ENCODE measurements at places on chromosomes 3 and 15.
A peak's percentile ranks its signal among the peaks of the same experiment; 100 is the strongest.

DNA sequence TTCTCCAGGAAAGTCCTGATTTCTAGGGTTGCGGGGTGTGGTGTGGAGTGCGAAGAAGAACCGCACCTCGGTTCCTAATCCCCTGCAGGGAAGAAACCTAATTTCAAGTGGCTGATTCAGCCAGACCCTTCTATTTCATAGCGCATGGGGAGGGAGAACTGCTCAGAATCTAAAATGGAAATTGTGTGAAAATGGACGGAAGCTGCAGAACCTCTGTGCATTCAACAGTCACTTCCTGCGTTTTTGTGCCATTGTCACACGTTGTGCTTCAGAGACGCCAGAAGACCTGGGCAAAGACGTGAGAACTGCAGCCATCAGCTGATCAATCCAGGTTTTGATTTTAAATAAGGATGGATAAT is 1.2 kb downstream of the SIDT1 start:
- no peak for DNase-seq

DNA sequence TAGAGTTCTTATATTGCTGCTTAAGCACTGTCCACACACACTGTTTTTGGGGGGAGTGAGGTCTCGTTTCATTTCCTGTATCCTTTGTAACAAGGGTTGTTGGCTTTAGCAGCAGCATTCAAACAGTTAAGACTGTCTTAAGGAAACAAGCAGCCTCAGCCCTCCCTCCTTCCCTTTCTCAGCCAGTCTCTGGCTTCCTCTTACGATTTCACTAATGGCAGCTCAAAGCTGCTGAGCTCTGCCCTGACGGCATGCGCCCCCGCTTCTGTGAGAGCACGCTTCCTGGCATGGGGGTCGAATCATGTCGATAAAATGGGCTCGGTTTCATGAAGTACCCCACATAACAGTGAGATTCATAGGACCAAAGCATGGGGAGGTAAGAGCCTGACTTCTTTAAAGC is 105.0 kb downstream of the KLHL25 start:
- no peak for DNase-seq

- no peak for DNase-seq
Measured at GRCh38 chr3:187041362-187042307, 97.7 kb downstream of the RPL39L start.

GRCh38 chr15:47670365-47670764 is 46.9 kb upstream of the SEMA6D start:
- DNase-seq = no peak

GRCh38 chr3:182303169-182303568 is 490.1 kb upstream of the ATP11B start:
- DNase-seq = no peak

DNA sequence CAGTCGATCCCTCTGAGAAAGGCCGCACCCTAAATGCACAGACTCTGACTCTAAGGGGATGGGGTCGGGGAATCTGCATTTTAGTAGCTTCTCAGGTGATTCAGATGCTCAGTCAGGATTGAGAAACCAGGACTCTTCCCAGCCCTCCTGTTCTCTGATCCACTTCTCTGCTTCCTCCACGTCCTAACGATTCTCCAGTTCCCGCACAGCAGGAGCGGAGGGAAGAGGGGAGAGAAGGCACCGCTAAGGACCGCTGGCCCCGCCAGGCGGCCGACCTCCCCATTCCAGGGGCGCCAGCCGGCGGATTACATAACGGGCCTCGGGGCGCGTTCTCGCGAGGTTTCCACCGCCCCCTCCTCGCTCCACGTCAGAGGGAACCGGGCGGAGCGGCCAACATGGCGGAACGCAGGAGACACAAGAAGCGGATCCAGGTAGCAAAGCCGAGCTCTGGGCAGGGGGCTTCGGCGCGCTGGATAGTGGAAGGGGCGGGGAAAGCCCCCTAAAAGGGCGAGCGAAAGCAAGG is at the start of gene SEC62:
Gene SEC62, plus strand, starts transcription at position 380 of the 523 bp plus-strand sequence. Its CDS starts 16 bp downstream, at position 396.
- peak; percentile 96 for DNase-seq

- DNase-seq = peak; percentile 78
Measured at GRCh38 chr3:173397161-173398110, at the start of gene NLGN1. NLGN1 (plus strand) TSS chr3:173397744.

DNA sequence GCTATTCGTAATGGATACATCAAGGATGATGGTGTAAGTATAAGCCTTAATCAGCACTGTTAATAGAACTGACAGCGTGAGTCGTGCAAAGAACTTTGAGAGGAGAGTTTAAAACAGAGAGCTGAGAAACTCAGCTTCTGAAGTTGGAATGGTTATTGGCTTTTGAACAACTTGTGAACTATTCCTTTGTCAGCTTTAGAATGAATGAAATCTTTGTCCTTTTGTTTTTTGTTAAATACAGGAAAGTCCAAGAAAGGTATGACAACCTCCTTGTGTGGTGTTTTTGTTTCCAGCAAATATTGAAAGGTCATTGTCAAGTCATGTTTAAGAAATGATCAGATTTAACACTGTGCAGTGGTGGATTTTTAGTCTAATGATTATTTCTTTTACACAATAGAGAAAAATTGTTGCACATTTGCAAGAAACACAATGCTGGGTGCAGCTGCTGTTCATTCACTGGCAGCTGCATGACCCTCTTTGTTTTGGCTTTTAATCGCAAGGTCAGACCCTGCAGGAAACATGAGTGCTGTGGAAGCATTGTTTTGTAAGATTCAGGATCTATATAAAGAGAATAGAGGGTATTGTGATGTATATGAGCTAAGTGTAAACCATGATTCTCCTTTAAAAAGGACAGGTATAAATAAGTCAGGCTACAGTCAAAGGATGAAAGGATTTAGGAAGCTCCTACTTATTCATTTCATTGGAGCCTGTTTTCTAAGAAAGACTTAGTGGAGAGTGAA is 21.7 kb upstream of the ABHD10 start:
- DNase-seq = no peak

DNA sequence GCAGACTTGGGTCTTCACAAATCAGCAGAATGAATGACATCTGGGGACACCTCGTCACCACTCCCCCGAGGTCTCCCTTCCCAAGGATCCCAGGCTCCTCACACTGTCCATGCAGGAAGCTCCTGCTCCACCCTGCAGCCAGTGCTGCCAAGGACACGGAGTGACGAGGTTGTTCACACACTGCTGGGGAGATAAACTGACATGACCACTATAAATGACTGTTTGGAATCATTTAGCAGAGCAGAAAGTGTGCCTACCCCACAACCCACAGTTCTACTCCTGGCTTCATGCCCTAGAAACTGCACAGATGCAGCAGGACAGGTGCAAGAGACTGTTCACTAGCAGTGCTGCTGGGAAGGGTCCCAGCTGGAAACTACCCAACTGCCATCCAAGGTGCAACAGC is 19.7 kb upstream of the PRSS50 start:
- no peak for DNase-seq

GRCh38 chr3:195154793-195155535 is 116.0 kb downstream of the XXYLT1 start:
- DNase-seq = peak; percentile 86

GRCh38 chr3:150077107-150077506 is 106.4 kb upstream of the PFN2 start:
- DNase-seq = no peak

DNA sequence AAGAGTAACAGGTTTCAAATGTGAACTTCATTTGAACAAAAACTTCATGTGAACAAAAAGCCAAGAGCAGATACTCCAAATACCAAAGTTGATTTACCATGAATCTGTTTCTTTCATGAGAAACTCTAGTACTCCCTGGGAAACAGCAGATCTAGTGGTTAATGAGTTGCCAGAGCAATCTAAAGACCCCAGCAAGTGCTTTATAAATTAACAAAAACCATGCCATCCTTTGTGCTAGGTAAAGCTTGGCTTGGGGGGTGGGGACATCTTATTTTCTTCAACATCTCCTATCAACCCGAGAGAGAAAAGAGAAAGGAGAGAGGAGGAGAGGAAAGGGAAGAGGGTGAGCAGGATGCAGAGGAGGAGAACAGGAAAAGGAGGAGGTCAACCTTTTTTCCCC is 100.7 kb downstream of the TBL1XR1 start:
- no peak for DNase-seq

DNA sequence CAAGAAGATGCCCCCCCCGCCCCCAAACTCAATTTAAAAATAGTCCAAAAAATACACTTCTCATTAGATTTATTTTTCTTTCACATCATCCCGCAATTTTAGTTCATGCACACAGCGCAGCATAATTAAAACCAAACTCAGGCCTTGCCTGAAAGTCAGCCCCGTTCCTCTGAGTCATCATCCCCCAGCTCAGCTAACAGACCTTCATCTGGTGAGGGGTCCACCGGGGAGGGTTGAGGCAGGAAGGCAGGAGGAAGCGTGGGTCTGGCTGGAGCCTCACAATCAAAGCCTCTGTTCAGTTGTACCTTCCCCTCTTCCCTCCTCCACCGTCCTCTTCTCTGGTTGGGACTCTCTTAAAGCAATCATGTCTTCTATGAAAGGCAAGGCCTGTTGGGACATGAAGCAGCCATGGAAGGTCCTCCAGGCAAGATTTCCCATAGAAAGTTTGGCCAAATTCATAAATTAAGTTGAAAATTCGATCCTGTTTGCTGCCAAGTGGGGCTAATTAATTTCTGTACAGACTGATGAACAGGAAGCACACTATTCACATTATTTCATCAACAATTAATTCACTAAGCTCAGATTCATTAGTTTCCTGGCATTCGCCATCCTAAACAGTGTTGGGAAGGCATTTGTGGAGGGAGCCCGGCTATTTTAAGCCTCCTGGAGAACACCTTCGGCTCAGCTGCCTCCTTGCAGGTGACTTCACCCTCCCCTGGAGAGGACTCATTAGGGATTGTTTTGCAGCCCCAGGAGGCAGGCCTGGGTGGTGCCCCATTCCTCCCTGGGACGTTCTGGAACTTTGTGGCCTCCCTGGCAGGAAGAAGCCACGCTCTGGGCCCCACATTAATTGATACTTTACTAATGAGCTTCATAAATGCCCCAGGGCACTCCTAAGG is 72.3 kb upstream of the BNC1 start:
- no peak for DNase-seq

DNA sequence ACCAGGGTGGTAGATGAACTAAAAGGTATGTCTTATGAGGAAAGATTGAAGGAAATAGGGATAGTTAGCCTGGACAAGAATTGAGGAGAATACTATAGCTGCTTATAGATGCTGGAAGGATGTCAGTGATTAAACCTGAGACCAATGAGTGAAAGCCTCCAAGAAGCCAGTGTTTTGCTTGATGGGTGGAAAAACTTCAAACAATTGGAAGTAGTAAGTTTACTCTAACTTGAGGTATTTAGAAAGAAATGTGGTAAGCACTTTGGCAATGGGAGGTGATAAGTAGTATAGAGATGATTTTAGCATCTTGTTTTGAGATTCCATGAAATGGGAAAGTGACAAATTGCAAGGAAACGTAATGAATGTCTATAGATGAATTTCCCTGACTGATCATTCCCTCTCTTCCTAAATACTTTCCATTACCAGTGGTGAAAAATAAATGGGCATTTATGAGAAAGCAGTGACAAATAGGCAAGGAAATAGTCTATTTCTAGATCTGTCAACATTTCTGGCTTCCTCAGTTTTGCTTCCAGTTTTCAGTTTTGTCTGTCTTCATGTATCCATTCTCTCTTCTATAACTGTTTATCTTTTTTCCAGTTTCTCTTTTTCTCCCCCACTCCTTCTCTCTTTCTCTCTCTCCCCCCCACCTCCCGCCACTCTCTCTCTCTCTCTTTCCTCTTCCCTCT is 19.2 kb downstream of the SLC15A2 start:
- no peak for DNase-seq

GRCh38 chr3:146839727-146840375 is 234.7 kb upstream of the PLSCR5 start:
- no peak for DNase-seq

GRCh38 chr15:41655716-41656115 is 4.5 kb upstream of the MGA start:
- DNase-seq = no peak

DNA sequence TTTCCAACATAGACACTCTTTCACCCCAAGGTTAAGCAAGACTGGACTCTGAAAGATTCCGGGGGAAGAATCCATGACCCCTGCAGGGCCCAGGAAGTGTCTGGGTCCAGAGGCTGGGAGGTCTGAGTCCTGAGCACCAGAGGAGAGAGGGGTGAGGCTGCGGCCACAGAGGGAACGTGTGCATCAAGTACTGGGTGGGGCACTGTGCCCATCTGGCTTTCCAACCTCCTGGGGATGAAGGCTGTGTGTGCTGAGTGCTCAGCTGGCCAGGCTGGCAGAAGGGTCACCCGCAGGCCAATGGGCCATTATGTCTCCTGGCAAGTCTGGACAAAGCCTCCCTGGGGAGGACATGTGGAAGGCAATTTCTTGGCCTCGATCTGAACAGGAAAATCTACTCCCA is 3.3 kb downstream of the CHRNA3 start:
- no peak for DNase-seq

DNA sequence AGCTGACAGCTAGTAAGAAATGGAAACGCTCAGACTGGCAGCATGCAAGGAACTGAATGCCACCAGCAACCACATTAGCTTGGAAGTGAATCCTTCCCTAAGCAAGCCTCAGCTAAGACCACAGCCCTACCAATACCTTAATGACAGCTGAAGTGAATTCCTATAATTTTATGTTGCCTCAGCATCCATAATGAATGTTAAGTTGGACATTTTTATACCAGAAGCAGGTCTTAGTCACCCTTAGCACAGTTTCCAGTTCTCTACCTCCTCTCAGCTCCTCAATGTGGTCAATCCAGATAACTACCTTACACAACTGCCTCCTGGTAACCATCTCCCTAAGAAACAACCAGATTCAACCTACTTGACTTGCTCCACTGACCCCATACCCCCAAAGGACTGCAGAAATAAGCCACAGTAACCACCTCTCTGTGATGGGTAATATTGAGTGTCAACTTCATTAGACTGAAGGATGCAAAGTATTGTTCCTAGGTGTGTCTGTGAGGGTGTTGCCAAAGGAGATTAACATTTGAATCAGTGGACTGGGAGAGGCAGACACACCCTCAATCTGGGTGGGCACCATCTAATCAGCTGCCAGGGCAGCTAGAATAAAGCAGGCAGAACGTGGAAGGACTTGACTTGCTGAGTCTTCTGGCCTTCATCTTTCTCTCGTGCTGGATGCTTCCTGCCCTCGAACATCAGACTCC is 33.5 kb downstream of the NEDD4 start:
- DNase-seq = no peak

DNA sequence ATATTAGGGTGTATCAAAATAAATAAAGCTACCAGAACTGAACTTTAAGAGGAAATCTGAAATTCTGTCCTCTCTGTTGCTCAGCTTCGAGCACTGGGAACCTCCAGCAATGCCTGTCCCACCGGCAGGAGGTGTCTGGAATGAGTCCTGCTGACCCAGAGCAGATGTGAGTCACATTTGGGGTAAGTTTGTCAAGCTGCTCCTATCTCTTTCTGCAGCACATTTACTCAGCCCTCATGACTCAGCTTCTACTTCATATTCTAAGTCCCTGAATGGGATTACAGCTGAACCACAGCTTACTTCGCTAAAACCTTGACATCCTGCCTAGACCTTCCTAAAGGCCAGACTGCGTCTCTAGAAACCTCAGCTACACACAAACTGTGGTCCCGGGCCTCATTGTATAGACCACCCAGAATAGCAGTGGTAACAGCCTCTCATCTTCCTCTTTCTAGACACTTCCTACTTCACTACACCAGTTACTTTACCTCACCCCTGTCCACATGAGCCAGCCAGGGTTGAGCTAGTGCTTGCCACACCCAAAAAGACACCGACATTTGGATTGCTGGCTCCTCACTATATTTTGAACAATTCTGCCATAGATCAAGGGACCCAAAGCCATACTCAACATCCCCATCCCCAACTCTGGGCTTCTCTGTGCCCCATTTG is 109.6 kb upstream of the TMCO5A start:
- DNase-seq = no peak

All from SK-N-SH (cell line).